Activated CD8-positive, alpha-beta T cell treated with anti-CD3 and anti-CD28 coated beads for 36 hours (primary cell): ENCODE measurements at places on chromosomes 6 and 20.

DNA sequence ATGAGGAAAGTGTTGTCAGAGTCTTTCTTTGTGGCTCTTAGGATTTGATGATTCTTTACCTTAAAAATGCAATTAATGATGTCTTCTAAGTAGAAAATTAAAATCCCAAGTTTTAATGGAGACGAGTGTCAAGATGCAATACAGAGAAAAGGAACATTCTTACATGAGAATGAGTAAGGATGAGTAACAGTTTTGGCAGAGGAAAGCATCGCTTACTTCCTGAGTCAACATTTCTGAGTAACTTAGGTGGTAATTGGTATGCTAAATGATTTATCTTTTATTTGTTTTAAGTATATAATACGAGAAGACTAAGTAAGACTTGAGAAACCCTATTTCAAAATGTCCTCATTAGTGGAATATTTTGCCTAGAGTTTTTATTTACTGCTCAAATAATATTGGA lies 101.3 kb downstream of the RTN4IP1 start:
- no peak for DNase-seq

- peak; percentile 74 for DNase-seq
Measured at GRCh38 chr6:12289365-12289919, 719 bp upstream of the EDN1 start.

- DNase-seq = no peak
Measured at GRCh38 chr20:33784225-33784624, 26.9 kb upstream of the CHMP4B start.

DNA sequence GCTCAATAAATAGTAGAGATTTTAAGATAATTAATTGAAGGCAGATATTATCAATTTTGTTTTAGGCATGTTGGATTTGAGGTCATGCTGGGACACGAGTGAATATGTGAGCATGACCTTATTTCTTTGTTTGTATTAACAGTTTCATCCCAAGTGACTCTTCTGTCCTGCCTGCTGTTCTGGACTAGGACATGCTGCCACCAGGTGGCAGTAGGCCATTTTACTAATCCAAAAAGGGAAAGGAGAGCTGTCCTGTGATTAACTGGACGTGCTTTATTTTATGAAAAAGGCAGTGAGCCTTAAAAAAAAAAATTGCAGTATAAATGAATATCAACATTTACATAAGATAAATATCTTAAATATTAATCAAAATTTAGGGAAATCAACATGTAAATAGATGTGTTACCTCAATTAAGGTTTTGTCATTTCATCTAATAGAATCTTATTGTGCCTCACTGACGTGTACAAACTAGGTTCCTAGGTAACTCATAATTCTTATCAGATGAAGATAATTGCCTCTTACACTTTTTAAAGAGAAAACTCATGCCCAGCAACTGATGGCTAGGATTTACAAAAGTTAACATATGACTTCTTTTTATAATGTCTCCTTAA lies 49.8 kb downstream of the FRK start:
- DNase-seq = peak; percentile 71

DNA sequence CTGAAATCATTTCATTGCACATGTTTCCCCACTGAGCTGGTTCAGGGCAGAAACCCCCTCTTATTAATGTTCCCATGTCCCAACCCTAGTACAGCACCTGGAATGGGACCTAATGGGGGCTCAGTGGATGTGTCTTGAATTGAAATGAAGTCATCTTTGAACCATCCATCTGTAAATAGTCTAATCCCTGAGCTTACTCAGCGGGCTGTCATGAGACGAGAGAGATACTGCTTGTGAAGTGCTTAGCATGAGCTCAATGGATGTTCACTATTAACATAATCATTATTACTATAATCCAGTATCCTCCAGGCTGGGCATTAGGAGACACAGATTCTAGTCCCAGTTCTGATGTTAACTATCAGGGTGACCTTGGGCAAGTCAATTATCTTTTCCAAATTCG lies 106.6 kb upstream of the LRFN2 start:
- DNase-seq = no peak

GRCh38 chr20:37797669-37798175 lies 103.9 kb downstream of the CTNNBL1 start:
- no peak for DNase-seq
